ENCODE measurements at places on chromosomes 1 and 21. TPM values are rescaled to one million over a fixed set of nuclear protein-coding genes. Genes with fewer than 3 reads are reported as not detected.
A peak's percentile ranks its signal among the peaks of the same experiment; 100 is the strongest.

DNA sequence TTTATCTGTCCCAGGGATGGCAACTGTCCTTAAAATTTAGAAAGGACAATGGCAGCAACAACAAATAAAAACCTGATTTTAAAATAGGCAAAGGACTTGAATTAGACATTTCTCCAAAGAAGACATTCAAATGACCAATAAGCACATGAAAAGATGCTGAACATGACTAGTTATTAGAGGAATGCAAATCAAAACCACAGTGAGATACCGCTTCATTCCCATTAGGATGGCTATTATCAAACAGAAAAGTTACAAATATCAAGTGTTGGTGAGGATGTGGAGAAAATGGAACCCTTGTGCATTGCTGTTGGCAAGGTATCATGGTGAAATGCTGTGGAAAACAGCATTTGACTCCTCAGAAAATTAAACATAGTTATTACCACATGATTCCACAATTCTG lies 120.7 kb downstream of the CRB1 start:
- no peaks in the 10 kb centered on the region for H3K36me3 ChIP-seq
- no peaks in the 10 kb centered on the region for H3K27me3 ChIP-seq
- H3K27ac ChIP-seq: no peak overlapping the region
- H3K4me1 ChIP-seq: no peaks in the 10 kb centered on the region

GRCh38 chr21:42403611-42404231 lies at the start of gene UBASH3A:
Gene UBASH3A (plus strand): TSS chr21:42403902. CDS start chr21:42403946, 44 bp downstream.
- H3K27ac ChIP-seq: no peak within 1 kb of the TSS
- H3K27me3 ChIP-seq: no peaks in the 10 kb centered on the region
- H3K4me1 ChIP-seq: no peaks in the 10 kb centered on the region
- H3K36me3 ChIP-seq: no peaks in the 10 kb centered on the region
- H3K4me3 ChIP-seq: no peak within 1 kb of the TSS

DNA sequence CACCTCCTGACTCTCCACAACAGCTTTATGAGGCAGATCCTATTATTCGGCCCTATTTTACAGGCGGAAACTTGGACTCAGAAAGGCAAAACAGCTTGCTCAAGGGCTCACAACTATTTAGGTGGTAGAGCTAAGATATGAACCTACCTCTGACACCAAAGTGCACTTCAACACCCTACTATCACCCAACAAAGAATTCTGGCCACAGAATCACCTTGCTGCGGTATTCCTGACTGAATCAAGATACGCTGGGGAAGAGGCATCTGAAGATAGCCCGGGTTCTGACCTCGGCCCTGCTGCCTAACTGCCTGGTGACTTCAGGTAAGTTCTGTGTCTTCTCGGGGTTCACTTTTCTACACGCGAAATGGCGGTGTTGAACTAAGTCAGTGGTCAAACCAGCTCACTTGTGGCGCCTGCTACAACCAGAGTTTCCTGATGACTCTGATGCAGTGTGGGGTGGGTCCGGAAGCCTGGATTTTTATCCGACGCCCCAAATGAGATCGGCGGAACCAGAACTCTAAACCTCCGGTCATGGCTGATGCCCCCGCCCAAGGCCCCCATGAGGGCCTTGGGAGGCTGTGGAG lies 608 bp downstream of the PEF1 start:
- H3K4me3 ChIP-seq: peak overlapping the region; percentile 99
- no peaks in the 10 kb centered on the region for H3K36me3 ChIP-seq
- DNase-seq: no peak
- no peaks in the 10 kb centered on the region for H3K27me3 ChIP-seq
- peak overlapping the region; percentile 95 for H3K27ac ChIP-seq
- H3K4me1 ChIP-seq: peaks cover 13% of the 10 kb centered on the region

DNA sequence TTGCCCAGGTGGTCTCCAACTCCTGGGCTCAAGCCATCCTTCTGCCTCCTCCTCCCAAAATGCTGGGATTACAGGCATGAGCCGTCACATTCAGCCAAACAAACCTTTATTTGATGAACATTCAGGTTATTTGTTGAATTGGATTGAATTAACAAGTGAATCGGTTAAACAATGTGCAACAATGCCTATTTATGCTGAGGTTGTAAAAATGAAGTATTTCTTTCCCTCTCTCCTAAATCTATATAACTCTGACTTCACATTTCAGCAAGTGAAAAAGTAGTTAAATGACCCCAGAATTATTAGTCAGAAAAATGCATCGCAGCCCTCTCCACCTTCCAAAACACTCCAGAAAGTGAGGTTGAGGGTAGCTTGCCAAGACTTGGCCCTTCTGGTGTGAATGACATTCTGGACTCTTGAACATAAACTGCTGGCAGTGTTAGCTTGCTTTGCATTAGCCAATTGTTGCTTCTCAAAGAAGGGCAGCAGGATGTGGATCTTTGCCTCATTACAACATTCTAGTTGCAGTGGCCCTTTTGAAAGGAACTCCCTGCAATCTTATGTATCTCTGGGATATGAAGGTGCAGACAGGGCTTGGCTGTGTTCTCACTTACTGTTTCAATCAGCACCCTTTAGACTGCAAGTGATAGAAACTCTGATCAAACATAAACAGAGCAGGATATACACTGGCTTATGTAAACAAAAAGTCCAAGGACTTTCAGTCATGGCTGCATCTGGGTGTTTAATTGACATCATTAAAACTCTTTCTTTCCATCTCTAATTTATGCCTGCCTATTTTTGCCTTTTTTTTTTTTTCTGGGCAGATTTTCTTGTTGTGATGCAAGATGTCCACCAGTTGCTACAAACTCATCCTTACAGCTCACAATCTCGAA lies 22.4 kb downstream of the EDN2 start:
- H3K27ac ChIP-seq: no peak overlapping the region
- H3K27me3 ChIP-seq: no peaks in the 10 kb centered on the region
- no peak for DNase-seq

GRCh38 chr1:32470431-32470830 lies 5.6 kb downstream of the ZBTB8B start:
- no peaks in the 10 kb centered on the region for H3K36me3 ChIP-seq
- H3K4me3 ChIP-seq: no peak overlapping the region
- no peak for DNase-seq
- H3K27me3 ChIP-seq: peaks cover 14% of the 10 kb centered on the region
- peaks cover 6% of the 10 kb centered on the region for H3K4me1 ChIP-seq
- no peak overlapping the region for H3K27ac ChIP-seq

GRCh38 chr1:14999441-14999840 lies 154.1 kb upstream of the TMEM51 start:
- DNase-seq: no peak
- H3K4me1 ChIP-seq: no peaks in the 10 kb centered on the region
- H3K4me3 ChIP-seq: no peak overlapping the region
- H3K27me3 ChIP-seq: no peaks in the 10 kb centered on the region
- H3K36me3 ChIP-seq: no peaks in the 10 kb centered on the region

The LEMD1 gene
- not detected for total RNA-seq

GRCh38 chr1:228416217-228416933 lies at the start of gene TRIM17:
Gene TRIM17 (minus strand): TSS chr1:228416861. CDS start chr1:228415072, 1,789 bp downstream.
- H3K27ac ChIP-seq: no peak within 1 kb of the TSS
- H3K27me3 ChIP-seq: no peaks in the 10 kb centered on the region
- peak within 1 kb of the TSS; percentile 29 for H3K4me3 ChIP-seq
- no peaks in the 10 kb centered on the region for H3K36me3 ChIP-seq
- H3K4me1 ChIP-seq: peaks cover 5% of the 10 kb centered on the region
- DNase-seq: no peak

DNA sequence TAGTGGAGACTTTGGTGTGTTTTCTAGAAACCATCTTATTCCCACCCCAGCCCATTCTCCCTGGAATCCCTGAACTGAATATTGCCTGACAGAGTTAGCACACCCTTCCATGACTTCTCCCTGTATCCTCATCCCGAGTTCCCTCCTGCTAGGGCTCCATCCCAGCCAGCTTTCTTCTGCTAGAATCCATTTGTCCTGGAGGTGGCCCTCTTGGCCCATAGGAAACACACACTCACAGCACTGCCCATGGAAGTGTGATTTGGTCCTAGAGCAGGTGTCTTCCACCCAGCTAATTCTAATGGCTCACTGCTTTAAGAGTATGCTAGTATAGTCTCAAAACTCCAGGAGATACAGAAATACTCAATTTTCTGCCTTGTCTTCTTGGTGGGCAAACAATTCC lies 4.1 kb downstream of the KRTAP15-1 start:
- no peak overlapping the region for H3K27ac ChIP-seq
- H3K36me3 ChIP-seq: no peaks in the 10 kb centered on the region

The CELA2B gene
- total RNA-seq: 938 TPM

The ZNF683 gene
- total RNA-seq: 0.14 TPM

DNA sequence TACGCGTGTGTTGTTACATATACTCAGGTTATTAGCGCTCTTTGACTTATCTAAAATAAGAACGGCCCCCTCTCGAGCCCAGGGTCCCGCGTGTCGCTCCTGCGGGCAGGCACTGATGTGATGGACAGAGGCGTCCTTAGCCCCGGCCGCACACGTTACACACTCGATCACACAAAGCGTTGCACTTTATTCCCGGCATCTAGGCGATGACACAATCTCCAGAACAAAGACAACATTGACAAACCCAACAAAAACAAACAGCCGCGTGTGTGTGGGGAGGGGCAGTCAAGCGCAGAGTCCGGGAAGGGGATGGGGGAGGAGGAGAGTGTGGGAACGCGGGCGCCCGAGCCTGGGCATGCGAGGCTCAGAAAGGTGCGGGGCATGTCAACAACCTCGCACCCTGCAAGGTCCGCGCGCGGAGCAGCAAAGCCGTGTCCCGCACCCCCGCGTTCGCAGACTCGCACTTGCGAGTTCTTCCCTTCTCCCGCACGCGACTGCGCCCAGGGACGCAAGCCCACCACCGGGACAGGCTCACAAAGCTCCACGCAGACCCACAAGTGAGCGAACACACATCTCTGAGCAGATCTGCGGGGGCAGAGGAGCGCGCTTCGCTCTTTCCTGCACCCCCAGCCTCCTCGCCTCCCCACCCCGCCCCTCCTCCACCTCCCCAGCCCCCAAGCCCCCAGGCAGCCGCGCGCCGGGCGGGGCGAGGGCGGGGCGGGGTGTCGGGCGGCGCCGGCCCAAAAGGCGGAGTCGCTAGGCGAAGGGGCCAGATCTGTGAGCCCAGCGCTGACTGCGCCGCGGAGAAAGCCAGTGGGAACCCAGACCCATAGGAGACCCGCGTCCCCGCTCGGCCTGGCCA lies at the start of gene EFNA1:
Gene EFNA1, plus strand, starts transcription at position 772 of the 862 bp plus-strand sequence. CDS start 102 bp downstream, outside the sequence.
- peaks cover 9% of the 10 kb centered on the region for H3K36me3 ChIP-seq
- DNase-seq: peak; percentile 89
- no peaks in the 10 kb centered on the region for H3K27me3 ChIP-seq

GRCh38 chr1:42910985-42911384 lies 47.7 kb downstream of the SLC2A1 start:
- DNase-seq: no peak
- no peaks in the 10 kb centered on the region for H3K27me3 ChIP-seq
- no peak overlapping the region for H3K4me3 ChIP-seq

DNA sequence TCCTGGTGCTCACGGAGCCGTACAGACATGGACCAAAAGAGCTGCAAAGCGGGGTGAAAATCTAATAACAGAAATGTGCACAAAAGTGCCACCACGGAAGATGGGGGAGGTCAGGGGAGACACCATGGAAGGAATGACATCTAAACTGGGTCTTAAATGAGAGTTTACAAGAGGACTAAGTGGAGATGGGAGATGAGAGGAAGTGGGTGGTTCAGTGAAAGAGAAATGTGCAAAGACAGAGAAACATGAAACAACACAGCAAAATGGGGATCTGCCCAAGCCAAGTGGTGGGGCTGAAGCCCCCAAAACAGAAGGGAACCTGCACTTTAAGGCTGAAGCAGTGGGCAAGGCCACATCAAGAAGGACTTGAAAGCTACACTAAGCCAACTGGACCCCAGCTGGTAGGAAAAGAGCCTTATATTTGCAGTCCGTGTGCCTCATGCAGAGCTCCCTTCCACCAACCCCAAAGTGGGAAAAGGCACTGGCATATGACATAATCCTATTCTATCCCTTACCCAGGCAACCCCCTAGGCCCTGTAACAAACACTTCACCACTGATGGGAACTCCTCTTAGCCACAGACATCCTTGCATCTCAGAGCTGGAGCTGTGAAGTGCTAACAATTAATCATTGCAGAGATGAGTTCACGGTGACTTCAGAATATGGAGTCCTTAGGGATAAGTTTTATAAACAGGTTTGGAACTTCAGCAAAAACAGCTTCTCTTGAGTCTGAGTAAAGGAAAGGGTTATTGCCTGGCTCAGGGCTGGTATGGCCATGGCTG lies 198.6 kb upstream of the EDN2 start:
- H3K4me3 ChIP-seq: no peak overlapping the region
- H3K27me3 ChIP-seq: no peaks in the 10 kb centered on the region
- no peak overlapping the region for H3K27ac ChIP-seq
- H3K36me3 ChIP-seq: no peaks in the 10 kb centered on the region
- no peak for DNase-seq

- no peaks in the 10 kb centered on the region for H3K27me3 ChIP-seq
- no peaks in the 10 kb centered on the region for H3K4me1 ChIP-seq
- no peak overlapping the region for H3K4me3 ChIP-seq
- DNase-seq: no peak
Observed at GRCh38 chr1:162882248-162882674, 21.3 kb upstream of the CCDC190 start.

GRCh38 chr1:31653717-31654473 lies 9.2 kb upstream of the PEF1 start:
- no peaks in the 10 kb centered on the region for H3K36me3 ChIP-seq
- no peak for DNase-seq
- no peaks in the 10 kb centered on the region for H3K27me3 ChIP-seq
- no peak overlapping the region for H3K4me3 ChIP-seq

- H3K27me3 ChIP-seq: no peaks in the 10 kb centered on the region
- no peak overlapping the region for H3K27ac ChIP-seq
- H3K36me3 ChIP-seq: no peaks in the 10 kb centered on the region
- H3K4me1 ChIP-seq: no peaks in the 10 kb centered on the region
- no peak overlapping the region for H3K4me3 ChIP-seq
- no peak for DNase-seq
Observed at GRCh38 chr1:240235521-240236288, 144.0 kb downstream of the FMN2 start.

The UBL4B gene
- not detected for total RNA-seq

- H3K27ac ChIP-seq: no peak overlapping the region
- no peak for DNase-seq
- H3K36me3 ChIP-seq: no peaks in the 10 kb centered on the region
- H3K4me3 ChIP-seq: no peak overlapping the region
- H3K27me3 ChIP-seq: no peaks in the 10 kb centered on the region
Observed at GRCh38 chr1:204673909-204674649, 11.5 kb downstream of the LRRN2 start.

GRCh38 chr1:150161747-150162581 lies 12.2 kb downstream of the PLEKHO1 start:
- DNase-seq: no peak
- no peaks in the 10 kb centered on the region for H3K4me1 ChIP-seq
- no peaks in the 10 kb centered on the region for H3K27me3 ChIP-seq
- no peak overlapping the region for H3K4me3 ChIP-seq
- no peaks in the 10 kb centered on the region for H3K36me3 ChIP-seq
